ENCODE measurements at places on chromosomes 6 and 20.

DNA sequence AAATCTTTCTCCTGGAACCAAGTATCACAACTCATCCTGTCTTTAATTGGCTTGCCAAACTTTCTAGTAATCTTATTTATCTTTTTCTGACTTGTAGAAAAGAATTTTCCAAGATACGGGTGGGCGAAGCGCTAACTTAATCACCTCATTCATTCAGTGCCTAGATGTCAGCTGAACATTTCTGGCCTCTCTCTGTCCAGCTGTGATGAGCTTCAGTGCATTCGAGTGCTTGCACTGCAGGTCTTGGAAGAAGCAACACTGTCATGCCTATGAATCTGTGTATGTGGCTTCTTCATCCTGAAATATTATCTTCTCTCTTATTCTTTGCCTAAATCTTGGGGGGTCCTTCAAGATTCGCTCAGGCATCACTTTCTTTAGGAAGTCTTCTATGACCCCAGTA, 16.3 kb upstream of the ENPP1 start:
- DNase-seq = no peak

DNA sequence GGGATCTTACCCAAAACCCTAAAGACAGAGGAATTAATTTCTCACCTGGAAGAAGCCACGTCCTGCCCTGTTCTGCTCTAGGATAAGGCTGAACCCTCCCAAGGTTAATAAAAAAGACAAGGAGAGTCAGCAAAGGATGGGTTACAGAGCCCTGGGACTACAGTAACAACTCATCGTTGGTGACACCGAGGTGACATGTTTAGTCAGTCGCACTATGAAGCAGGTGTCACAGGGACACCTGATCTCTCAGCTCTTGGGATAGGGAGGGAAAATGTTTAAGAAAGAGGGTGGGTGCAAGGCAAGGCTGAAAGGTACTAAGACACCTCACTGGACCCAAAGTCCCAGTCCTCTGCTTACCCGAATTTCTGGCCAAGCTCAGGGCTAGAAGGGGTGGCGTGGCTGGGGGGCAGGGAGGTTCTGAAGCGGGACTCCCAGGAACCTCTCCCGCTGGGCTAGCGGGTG, 562 bp downstream of the MOCS1 start:
- no peak for DNase-seq

DNA sequence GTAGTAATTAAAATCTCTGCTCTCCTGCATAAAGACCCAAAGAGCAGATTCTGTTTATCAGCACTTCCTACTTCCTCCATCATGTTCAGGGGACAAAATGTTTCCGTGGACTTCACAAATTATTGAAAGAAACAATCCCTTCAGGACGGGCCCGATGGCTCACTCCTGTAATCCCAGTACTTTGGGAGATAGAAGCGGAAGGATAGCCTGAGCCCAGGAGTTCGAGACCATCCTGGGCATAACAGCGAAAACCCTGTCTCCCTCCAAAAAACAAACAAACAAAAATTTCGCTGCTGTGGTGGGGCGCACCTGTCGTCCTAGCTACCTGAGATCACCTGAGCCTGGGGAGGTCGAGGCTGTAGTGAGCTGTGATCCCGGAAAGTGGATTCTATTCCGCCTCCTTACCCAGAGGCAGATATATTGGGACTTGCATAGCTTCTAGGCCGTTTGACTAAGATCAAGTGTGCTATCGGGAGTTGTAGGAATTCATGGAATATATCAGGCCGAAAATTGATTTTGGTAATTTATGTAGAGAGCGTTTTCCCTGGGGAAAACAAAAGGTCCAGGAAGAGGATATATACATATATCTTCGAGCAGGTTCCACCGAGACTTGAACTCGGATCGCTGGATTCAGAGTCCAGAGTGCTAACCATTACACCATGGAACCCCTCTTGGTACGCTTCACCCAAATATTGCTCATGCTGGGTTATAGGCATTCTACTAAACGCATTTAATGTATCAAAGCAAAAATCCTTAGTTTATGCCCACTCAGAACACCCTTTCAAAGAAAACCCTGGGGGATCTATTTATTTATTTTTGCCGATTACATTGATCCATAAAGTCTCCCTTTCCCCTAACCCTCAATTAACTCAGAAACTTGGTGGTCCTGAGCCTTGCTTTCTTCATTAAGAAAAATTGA, 74.5 kb upstream of the ZNF184 start:
- DNase-seq = no peak

GRCh38 chr6:130946076-130946475, 117.0 kb downstream of the EPB41L2 start:
- no peak for DNase-seq

- no peak for DNase-seq
Observed at GRCh38 chr6:133632206-133632605, 256.7 kb upstream of the TCF21 start.

- no peak for DNase-seq
Observed at GRCh38 chr20:34445177-34446065, 70.8 kb upstream of the DYNLRB1 start.

DNA sequence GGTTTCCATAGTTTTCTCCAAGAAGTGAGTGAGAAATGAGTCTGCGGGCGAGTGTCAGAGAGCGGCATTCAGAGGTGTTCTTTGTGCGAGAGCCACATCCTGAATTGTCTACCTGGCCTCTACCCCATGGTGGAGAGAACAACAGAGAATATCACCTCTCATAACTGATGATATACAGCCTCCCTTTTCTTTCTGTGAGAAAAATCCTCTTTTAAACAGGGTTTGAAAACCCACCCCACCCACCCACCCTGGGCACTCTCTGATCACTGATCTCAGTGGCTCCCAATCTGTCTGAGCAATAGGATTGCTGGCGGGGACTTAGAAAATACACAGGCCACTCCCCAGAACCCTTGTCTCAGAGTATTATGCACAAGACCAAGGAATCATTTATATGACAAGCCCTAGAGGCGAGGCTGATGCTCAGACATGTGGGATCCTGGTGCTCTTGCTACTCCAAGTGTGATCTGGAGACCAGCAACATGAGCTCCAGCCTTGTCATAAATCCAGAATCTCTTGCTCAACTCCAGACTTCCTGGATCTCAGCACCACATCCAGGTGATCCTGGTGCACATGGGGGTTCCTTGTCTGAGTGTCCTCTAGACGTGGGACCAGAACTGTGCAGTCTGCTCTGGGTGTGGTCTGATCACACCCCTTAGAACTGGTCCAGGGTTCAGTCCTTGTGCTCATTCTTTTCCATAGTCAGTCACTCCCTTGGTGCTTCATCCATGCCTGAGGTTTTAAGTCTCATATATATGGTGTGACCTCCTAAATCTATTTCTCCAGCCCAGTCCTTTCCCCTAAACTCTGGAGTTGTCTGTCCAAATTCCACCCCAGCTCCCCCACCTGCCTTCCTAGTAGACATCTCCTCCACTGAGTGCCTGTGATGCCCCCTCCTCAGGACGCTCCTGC, 5.3 kb downstream of the HLA-B start:
- peak; percentile 13 for DNase-seq

DNA sequence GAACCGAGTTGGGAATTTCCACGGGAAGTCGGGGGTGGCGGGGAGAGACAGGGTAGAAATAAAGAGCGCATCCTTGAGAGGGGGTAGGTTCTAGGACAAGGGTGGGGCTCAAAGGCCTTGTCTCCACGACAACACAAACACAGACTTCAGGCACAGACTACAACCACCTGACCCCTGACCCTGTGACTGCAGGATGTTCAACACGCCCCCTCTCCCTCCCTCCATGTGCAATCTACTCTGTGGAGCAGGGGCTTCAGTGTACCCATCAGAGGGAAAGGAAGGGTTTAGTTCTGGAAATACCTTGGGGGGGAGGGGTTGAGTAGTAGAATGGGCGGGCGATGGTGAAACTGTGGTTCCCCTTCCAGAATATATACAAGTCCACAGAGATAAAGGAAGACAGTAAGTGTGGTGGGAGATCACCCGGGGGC, 651 bp upstream of the TAPBP start:
- no peak for DNase-seq

DNA sequence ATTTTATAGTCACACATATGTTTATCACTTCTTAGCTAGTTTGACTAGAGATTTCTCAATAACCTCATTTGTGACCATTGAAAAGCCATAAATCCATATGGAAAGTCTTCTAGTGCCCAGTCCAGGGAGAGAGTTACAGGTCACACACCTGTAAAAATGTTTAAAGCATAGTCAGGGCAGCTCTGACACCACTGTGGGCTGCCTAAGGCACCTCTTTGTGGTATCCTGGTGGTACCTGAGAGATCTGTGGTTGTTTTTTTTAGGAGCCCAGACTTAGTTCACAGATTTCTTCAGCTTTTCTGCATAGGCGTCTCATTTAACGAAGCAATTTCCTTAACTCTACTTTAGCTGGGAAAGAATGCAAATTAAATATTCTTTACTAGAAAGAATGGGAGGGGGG, 186.6 kb downstream of the CENPW start:
- no peak for DNase-seq

- no peak for DNase-seq
Observed at GRCh38 chr6:84177241-84177640, 50.2 kb downstream of the CEP162 start.

DNA sequence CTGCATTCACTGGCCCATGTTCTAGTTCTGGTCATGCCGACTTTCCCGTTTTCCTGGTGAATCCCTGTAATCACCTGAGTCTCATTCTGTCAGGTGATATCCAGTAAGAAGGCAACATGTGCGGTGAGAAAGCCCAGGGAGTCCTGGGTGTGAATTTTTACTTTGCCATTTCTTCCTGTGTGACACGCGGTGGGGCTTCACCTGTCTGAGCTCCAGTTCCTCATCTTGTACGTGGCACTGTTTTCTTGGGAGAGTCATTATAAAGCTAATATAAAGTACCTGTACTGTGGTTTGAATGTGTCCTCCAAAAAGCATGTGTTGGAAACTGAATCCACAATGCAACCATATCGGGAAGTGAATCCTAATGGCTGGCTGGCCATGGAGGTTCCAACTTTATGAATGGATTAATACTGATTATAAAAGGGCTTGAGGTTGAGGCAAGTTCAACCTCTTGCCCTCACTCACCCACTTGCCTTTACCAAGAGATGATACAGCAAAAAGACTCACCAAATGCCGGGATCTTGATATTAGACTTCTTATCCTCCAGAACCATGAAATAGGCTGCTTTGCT, 5.1 kb downstream of the HLA-E start:
- no peak for DNase-seq

Measured in stimulated activated CD8-positive, alpha-beta memory T cell treated with anti-CD3 and anti-CD28 coated beads, Interleukin-2, amount 100 ng/mL, for 1 hour (primary cell).